A549 (cell line): ENCODE measurements at places on chromosomes 11 and 22. TPM values are rescaled to one million over a fixed set of nuclear protein-coding genes. Genes with fewer than 3 reads are reported as not detected.

Gene PLAAT5
- 0.04 to 0.08 TPM in 2 of 3 replicates, not detected in the other for polyA plus RNA-seq

Gene F2
- polyA plus RNA-seq: 1.5 to 3.0 TPM (median 2.5 TPM) in 3 replicates

Gene SHANK3
- polyA plus RNA-seq: 2.1 to 2.4 TPM (median 2.3 TPM) in 3 replicates

Gene FXYD6
- 0.10 to 0.26 TPM (median 0.24 TPM) in 3 replicates for polyA plus RNA-seq

Gene FGF3
- not detected in 3 replicates for polyA plus RNA-seq

Gene TREH
- polyA plus RNA-seq: 0.03 to 0.06 TPM in 2 of 3 replicates, not detected in the other

Gene FREY1
- 0.18 to 0.22 TPM (median 0.21 TPM) in 3 replicates for polyA plus RNA-seq

Gene LRRC55
- polyA plus RNA-seq: 0.01 TPM in 1 of 3 replicates, not detected in the others

Gene GP1BB
- polyA plus RNA-seq: 0.48 to 1.1 TPM (median 0.63 TPM) in 3 replicates

Gene SLC5A1
- polyA plus RNA-seq: 0.01 to 0.03 TPM in 2 of 3 replicates, not detected in the other

Gene FGF4
- not detected in 3 replicates for polyA plus RNA-seq

Gene CASP5
- polyA plus RNA-seq: not detected in 3 replicates

Gene HYOU1
- polyA plus RNA-seq: 38.0 to 44.8 TPM (median 42.1 TPM) in 3 replicates

Gene REXO2
- 192 to 218 TPM (median 214 TPM) in 3 replicates for polyA plus RNA-seq

Gene EIF1AD
- 39.8 to 44.6 TPM (median 41.0 TPM) in 3 replicates for polyA plus RNA-seq

Gene DENND5A
- polyA plus RNA-seq: 35.7 to 41.5 TPM (median 36.6 TPM) in 3 replicates

Gene BDNF
- 15.6 to 18.8 TPM (median 16.4 TPM) in 3 replicates for polyA plus RNA-seq

Gene ASCC2
- 24.9 to 27.2 TPM (median 26.8 TPM) in 3 replicates for polyA plus RNA-seq

Gene MRGPRF
- polyA plus RNA-seq: 0.04 to 0.08 TPM in 2 of 3 replicates, not detected in the other

Gene C11orf86
- polyA plus RNA-seq: 39.7 to 59.6 TPM (median 56.4 TPM) in 3 replicates

Gene MMP27
- polyA plus RNA-seq: not detected in 3 replicates

Gene DDTL
- polyA plus RNA-seq: 2.5 to 3.2 TPM (median 2.7 TPM) in 3 replicates

Gene MEI1
- not detected in 3 replicates for polyA plus RNA-seq

Gene TEX12
- polyA plus RNA-seq: not detected in 3 replicates

Gene OR6T1
- not detected in 3 replicates for polyA plus RNA-seq

Gene DCDC1
- 1.4 to 2.8 TPM (median 2.3 TPM) in 3 replicates for polyA plus RNA-seq

Gene TP53AIP1
- polyA plus RNA-seq: 0.03 to 0.11 TPM in 2 of 3 replicates, not detected in the other

Gene CHADL
- polyA plus RNA-seq: not detected in 3 replicates

Gene TIGD3
- 0.54 to 0.71 TPM (median 0.66 TPM) in 3 replicates for polyA plus RNA-seq

Gene KCNJ4
- polyA plus RNA-seq: 0.05 to 0.12 TPM in 2 of 3 replicates, not detected in the other
